ENCODE measurements at places on chromosomes 12 and 14. TPM values are rescaled to one million over a fixed set of nuclear protein-coding genes. Genes with fewer than 3 reads are reported as not detected.
A peak's percentile ranks its signal among the peaks of the same experiment; 100 is the strongest.

The PARPBP gene
- total RNA-seq: 3.1 TPM

The MED13L gene
- 78.4 TPM for total RNA-seq

DNA sequence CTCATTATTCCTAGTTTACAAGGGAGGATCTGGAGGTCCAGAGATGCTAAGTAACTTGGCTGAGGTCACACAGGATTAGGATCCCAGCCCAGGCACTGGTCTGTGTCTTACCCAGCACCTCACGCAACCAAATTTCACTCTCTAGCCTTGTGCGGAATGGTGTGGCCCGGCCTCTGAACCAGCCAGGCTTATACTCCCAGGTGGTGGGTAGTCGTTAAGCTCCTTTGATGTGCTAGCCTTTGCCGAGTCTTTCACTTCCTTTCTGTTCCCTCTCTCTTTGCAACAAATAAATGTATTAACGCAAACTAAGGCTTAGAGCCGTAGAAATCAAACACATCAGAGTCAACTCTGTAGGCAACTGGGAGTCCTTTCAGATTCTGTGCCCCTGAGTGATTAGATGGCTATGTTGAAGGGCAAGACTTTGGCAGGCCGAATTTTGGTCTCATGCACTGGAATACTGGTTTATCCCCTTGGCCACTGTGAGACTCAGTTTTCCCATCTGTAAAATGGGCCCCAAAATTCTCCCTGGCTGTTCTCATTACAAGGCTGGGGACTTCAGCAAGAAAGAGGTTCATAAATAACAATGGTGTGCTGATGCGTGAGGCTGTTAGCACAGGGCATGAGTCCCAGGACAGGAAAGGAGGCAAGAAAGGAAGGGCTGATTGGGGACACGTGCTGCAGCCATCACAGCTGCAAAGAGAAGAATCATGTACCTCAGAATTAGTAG, 126.3 kb downstream of the AACS start:
- no peak for DNase-seq

DNA sequence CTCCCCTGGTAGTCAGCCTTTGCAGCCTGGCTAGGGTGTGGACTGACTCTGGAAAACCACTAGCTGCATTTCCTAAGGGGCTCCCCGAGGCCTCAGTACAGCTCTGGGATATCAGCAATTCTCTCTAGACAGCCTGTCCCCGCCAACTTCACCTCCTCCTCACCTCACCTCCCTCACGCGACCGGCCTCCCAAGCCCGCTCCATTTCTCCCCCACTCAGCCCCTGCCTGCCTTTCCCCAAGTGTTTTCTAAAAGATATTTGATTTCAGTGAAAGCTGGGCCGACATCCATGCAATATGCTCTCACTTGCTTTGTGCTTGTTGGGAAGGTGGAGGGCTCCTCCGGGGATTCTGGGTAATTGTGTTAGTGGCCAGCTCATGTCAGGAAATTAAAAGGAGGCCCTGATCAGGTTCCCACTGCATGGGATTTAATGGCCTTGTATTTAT, 91.8 kb downstream of the ESRRB start:
- DNase-seq: no peak

GRCh38 chr12:78712834-78713481, 151.6 kb upstream of the SYT1 start:
- DNase-seq: no peak

The EFS gene
- total RNA-seq: 1.3 TPM

DNA sequence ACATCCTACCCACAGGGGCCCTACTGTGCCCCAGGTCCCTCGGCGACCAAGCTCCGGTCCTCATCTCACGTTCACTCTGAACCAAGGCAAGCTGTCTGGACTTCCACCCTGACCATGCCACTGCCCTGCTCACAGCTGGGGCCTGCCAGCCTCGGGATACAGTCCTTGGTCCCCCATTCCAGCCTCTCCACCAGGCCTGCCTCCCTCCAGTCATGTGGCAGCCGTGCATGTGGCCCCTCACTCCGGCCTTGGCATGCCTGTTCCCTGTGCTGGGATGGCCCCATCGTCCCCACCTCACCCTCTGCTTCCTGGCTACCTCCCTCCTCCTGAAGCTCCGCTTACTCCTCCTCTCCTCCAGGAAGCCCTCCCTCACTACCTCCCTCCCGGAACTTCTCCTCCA, 38.6 kb upstream of the DLK1 start:
- DNase-seq: no peak

- DNase-seq: no peak
Observed at GRCh38 chr14:33788161-33788560, 162.7 kb downstream of the EGLN3 start.

DNA sequence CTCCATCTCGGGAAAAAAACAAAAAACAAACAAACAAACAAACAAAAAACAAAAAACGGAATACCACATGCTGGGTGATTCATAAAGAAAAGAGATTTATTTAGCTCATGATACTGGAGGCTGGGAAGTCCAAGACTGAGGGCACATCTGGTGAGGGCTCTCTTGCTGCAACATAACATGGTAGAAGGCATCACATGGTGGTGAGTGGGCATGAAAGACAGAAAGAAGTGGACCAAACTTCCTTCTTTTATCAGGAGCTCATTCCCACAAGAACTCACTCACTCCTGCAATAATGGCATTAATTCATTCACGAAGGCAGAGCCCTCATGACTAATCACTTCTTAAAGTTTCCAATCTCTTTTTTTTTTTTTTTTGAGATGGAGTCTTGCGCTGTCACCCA, 8.0 kb upstream of the LGMN start:
- DNase-seq: no peak

DNA sequence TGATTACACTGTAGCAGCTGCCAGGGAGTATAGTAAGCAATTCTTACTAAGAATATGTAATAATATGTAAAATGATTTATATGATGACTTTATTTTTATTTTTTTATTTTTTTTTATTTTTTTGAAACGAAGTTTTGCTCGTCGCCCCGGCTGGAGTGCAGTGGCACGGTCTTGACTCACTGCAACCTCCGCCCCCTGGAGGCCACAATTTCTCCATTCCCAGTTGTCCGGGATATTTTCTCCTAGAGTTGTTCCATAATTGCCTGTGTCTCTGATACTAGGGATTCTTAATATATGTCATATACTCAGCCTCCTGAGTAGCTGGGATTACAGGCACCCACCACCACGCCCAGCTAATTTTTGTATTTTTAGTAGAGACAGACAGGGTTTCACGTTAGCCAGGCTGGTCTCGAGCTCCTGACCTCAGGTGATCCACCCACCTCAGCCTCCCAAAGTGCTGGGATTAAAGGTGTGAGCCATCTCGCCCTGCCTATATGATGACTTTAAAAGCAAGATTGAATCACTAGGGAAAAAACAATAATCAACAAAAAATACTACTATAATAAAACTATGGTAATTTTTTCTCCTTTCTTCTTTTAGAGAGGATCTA, 12.2 kb upstream of the ITPR2 start:
- peak; percentile 29 for DNase-seq

The AHSA1 gene
- total RNA-seq: 112 TPM

DNA sequence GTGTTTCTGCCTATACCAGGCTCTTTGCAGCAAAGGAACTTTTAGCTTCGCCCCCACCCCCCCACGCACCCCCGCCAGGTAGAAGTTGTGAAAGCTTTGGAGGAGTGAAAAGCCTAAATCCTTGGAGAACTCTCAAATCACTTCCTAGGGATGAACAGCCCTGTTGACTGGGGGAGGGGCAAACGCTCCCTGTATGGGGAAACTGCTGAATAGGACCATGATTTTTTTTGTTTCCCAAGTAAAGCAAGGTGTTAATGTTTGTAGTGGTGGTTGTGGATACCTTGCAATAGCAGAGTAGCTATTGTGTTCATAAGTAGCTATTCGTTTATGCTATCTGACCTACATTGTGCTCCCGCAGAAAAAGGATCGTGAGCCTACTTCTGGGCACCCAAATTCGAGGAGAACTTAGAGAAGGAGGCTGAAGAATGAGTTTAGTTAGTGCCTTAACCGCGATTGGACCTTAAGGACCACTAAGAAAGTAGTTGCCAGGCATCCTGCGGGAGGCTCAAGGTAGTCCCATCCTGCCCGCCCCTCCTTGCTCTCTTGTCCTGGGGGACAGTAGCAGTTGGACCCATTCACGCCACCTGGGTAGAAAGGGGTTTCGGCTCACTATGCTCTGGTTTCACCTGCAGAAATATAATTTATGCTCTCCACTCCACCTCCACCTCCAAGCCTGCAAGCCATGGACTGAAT, 901 bp upstream of the NFKBIA start:
- DNase-seq: peak; percentile 37

- no peak for DNase-seq
Observed at GRCh38 chr12:26197832-26198231, 2.5 kb downstream of the SSPN start.

The ZNF385A gene
- 19.5 TPM for total RNA-seq

- peak; percentile 37 for DNase-seq
Observed at GRCh38 chr14:92549859-92550230, 36.3 kb downstream of the RIN3 start.

DNA sequence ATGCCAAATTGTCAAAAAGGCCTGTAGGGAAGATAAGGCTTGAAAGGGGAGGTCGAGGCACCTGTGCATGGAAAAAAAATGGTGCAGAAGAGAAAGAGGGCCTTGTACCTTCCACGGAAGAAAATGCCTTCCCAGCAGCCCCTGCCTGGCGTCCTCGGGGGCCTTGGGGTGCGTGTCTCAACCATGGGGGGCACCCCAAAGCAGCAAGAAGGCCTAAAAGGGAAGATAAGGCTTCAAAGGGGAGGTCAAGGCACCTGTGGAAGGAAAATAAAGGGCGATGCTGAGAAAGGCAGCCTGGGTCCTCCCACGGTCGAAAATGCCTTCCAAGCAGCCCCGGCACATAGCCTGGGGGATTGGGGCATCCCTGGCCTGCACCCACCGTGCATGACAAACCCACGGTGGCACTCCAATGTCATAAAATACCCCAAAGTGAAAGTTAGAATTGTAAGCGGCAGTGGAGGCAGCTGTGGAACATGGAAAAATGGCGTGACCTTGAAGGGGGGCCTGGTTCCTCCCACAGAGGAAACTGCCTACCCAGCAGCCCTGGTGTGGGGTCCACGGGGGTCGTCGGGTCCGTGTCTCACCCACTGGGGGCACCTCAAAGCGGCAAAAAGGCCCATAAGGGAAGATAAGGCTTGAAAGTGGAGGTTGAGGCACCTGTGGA, 275.0 kb downstream of the ALG10 start:
- no peak for DNase-seq

The TESPA1 gene
- total RNA-seq: not detected

The SIX6 gene
- total RNA-seq: 0.32 TPM

The CLEC4D gene
- 0.27 TPM for total RNA-seq

The PTPN21 gene
- 5.6 TPM for total RNA-seq

The DBX2 gene
- total RNA-seq: not detected

The C1QL4 gene
- not detected for total RNA-seq

GRCh38 chr14:90698379-90698869, 117.8 kb downstream of the TTC7B start:
- peak; percentile 75 for DNase-seq

GRCh38 chr12:132078190-132078589, 65.9 kb downstream of the DDX51 start:
- DNase-seq: no peak

DNA sequence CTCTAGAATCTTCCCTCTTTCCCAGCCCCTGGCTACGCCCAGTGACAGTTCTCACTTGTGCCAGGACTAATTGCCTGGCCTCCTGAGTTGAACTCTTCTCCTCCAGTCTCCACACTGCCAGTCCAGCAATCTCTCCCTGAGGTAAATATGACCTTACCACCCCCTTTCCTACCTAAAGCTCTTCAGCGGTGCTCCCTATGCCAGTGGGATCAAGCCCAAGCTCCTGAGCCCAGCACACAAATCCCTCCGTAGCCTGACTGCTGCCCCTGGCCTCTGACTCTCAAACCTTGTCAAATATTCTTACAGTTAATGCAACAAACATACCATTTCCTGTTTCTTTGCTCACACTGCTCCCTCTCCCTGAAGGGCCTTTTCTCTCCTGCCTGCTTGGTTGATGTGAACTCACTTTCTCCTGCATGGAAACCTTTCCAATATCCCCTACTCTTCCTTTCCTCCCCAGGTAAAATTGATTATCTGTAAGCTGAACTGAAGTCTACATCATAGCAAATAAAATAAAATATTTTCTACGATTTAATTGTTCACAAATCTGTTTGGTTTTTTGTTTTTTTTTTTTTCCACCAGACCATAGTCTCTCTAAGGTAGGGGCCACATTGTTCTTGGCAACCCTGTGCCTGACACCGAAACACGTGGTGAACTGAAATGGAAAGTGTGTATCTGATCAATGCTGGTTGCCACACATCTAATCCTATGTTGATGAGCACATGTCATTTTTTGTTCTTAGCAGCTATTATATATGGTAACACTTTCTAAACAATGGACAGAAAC, 147.5 kb downstream of the SLC38A6 start:
- no peak for DNase-seq

The KRT73 gene
- not detected for total RNA-seq

The FAM234B gene
- 3.3 TPM for total RNA-seq

The COCH gene
- 2.0 TPM for total RNA-seq

DNA sequence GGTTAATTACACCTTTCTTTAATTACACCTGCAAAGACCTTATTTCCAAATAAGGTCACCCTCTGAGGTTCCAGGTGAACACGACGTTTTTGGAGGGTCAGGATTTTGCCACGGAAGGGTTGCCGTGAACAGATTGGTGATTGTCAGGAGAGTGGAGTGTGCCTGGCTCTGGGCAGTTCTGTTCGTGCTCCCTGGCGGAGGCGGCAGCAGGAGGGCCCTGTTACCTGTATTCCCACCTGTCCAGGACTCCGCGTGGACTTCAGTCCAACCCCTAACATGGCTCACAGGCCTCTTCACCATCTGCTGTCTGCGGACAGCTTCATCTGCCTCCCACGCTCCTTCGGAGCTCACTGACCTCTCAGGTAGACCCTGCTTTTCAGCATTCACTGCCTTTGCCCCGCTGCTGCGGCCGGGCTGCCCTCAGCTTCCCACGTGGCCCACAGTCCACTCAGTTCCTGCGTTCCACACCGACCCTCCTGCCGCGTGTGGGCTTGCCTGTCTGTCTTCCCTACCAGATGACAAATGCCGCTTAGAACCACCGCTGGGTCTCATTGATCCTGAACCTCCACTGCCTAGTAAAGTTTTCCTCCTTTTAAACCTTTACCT, 187.5 kb upstream of the DIO3 start:
- DNase-seq: no peak

The GPR132 gene
- 0.61 TPM for total RNA-seq

GRCh38 chr12:98803468-98804209, 158.5 kb downstream of the APAF1 start:
- no peak for DNase-seq
